Epithelial cell of esophagus (primary cell): ENCODE measurements at places on chromosomes 11 and 22.

DNA sequence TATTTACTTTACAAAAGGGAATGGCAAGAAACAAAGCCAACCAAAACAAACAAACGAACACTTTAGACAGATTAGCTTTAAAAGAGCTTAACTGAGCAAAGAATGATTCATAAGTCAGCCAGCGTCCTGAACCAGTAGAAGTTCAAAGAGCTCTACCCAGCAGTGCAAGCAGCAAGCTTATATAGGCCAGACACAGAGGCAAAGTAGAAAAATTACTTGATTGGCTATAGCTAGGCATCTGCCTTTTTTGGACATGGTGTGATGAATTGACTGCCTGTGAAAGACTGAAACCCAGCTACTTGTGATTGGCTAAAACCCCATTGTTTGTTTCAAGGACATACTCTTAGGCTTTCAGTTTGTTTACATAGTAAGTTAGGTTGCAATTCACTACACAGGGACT, 2120.0 kb upstream of the RAG2 start:
- DNase-seq: peak; percentile 34

- no peak for DNase-seq
Observed at GRCh38 chr11:115515647-115516395, 11.6 kb upstream of the CADM1 start.

GRCh38 chr11:112248201-112248600, 12.5 kb downstream of the PLET1 start:
- peak; percentile 62 for DNase-seq

- DNase-seq: no peak
Observed at GRCh38 chr11:9259981-9260837, 4.9 kb downstream of the DENND5A start.

GRCh38 chr22:23217171-23218052, 37.1 kb downstream of the BCR start:
- DNase-seq: no peak

DNA sequence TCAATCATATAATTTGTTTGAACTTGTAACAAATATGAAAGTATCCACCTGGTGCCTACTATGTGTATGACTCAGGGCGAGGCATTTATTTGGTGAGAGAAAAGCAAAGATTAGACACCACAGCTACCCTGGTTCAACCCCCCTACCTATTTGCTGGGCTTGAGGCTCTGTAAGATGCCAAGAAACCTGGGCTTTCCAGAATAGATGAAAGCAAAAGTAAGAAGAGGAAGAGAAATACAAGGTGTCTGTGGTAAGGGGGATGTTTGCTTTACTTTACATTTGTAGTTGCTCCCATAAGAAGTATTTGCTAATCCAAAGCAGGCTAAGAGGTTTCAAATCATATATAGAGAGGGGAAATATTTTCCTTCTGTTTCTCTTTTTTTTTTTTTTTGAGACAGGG, 61.7 kb downstream of the DDI1 start:
- DNase-seq: no peak

DNA sequence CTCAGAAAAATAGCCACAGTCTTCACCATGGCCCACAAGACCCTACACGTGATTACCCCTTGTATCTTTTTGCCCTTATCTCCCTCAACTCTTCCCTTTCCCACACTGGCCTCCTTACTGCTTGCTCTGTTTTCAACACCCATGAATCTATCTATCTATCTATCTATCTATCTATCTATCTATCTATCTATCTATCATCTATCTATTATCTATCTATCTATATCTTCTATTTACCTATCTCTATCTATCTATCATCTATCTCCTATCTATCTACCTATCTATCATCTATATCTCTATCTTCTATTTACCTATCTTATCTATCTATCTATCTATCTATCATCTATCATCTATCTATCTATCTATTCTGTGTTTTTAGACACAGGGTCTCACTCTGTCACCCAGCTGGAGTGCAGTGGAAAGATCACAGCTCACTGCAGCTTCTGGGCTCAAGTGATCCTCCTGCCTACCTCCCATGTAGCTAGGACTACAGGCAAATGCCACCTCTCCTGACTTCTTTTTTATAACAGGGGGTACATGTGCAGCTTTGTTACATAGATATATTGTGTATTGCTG, 54.2 kb downstream of the CNTF start:
- no peak for DNase-seq

DNA sequence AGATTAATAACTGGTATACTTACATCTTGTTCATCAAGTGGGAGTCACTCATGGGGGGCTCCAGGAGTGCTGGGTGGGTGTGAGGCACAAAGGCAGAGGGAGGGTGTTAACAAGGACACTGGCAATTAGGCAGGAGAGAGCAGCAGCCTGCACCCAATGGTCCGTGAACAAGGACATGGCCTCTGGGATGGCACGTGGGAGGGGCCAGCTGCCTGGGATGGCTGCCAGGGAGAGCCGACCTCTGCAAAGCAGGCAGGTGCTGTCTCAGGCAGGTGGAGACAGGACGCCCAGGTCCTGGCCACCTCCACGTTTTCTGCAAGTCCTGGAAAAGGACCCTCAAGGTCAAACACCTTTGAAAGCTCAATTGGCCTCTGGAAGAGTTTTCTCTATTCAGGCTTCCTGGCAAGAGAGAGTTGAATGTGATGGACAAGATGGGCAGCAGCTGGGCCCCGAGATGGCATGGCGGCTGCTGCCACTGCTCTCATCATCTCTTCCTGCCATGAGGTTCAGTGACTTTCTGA, 257.1 kb downstream of the BUD13 start:
- no peak for DNase-seq

DNA sequence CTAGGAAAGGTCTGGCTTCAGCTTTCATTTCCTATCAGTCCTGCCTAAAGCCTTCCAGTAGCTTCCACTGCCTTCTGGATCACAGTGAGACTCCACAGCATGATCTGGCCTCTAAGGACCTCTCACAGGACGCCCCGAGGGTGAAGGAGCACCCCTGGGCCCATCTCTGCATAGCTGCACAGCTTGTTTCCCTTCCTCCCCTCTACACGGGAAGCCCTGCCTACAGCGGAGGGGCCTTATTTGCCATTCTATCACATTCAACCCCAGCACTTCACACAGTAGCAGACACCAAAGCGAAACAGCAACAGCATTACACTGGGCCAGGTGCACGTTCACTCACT, 162.3 kb upstream of the GRK3 start:
- no peak for DNase-seq

- peak; percentile 89 for DNase-seq
Observed at GRCh38 chr11:78796956-78797355, 222.3 kb upstream of the NARS2 start.
